ENCODE measurements at places on chromosomes 5 and 9.
A peak's percentile ranks its signal among the peaks of the same experiment; 100 is the strongest.

GRCh38 chr5:56251918-56252553 lies 18.9 kb upstream of the ANKRD55 start:
- no peak for DNase-seq

DNA sequence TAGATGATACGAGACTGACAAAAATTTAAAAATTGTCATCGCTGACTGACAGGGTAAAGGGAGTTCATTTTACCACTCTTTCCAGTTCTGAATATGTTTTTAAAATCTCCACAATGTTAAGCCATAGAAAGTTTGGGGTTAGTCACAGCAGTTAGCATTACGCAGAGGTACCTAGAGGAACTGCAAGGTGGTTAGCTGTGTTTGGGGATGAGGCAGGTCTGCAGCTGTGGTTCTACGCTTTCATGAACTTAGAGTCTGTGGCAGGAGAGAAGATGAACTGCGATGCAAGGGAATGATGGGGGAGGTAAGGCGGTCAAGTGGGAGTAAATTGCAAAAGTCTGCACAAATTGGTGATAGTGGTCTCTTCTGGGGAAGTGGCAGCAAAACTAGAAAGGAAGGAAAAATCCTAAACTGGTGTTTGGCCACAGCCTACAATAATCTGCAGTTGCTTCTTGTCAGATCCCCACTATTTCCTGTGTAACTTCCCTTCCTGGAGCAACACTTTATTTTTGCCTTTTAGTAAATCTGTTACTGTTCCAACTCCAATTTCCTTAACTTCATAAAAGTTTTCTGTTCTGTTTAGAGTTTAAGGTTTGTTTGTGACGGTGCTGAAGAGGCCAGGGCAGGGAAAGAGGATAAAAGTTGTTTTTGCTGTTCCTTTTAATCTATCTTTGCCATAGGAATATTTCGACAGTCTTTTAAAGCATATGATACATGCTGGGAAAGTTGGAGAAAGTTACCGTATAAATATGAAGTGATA lies 38.6 kb upstream of the SNX2 start:
- DNase-seq: no peak

DNA sequence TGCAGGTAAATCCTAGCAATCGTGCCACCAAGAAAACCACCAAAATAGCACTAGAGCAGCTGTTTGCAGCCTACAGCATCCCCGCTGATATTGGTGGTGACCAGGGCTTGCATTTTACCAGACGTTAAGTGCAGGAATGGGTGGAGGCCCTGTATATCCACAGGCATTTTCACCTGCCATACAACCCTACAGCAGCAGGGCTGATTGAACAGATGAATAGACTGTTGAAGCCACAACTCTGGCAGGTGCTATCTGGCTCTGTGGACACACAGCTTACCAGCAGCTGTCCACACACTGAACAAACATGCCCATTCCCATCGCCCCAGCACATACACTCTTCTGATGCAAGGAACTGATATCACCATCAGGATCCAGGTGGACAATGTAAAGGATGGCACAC lies 154.5 kb upstream of the APC start:
- no peak for DNase-seq

DNA sequence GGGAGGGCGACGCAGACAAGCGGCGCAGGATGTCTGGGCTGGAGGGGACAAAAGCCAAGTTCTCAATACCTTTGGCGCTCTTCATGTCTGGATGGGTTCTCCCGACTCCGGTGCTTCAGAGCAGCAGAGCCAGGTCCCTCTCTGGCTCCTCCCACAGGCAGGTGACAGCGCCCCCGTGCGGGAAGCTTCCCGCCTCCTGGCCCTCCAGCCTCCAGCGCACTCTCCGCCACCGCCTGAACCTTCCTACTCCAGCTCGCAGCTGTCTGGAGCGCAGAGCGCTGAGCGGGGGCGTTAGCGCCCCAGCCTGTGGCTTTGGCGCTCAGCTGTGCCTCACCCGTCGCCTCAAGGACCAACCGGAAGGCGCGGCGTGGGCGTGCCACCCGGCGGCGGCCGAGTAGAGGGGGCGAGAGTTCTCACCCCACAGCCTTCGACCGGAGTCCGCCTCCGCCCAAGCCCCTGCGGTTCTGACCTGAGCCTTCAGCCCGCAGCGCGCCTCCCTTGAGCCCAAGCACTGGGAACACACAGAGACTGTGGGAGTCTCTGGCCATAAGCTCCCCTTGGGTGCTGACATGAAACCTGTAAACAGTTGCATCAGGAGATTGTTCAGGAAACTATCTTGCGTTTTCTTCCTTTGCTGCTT lies at the start of gene SLCO4C1:
Gene SLCO4C1 (minus strand): TSS at position 107 of the 640 bp plus-strand sequence. CDS start 22 bp downstream, at position 85.
- DNase-seq: peak; percentile 95

DNA sequence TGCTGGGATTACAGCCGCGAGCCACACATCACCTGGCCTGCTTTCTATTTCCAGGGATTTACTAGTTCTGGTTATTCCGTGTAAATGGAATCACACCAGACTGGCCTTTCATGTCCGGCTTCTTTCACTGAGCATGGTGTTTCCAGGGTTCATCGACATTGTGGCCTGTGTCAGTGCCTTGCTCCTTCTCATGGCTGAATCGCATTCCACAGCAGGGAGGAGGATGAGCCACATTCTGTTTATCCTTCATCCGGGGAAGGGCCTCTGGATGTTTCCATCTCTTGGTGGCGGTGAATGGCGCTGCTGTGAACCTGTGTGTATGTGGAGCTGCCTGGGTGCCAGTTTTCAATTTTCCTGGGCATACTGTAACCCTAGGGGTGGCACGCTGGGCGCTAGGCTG lies 58.7 kb upstream of the RNU6ATAC start:
- no peak for DNase-seq

DNA sequence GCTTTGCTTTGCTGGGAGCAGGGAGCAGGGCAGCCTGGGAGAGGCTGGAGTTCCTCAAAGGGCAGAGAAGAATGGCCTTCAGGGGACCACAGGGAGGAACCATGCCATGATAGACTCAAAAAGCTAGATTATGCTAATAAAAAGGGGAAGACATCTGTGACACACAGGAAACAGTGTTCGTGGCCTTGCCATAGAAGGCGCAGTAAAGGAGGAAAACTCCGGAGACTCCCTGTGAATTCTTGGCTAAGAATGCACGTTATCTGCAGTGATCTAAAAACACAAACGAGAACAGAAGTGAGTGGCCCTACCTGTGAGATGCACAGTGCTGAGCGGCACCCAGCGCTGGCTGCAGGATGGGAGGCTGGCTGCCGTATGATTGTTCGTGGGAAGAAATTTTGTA lies 15.9 kb upstream of the LTC4S start:
- no peak for DNase-seq

DNA sequence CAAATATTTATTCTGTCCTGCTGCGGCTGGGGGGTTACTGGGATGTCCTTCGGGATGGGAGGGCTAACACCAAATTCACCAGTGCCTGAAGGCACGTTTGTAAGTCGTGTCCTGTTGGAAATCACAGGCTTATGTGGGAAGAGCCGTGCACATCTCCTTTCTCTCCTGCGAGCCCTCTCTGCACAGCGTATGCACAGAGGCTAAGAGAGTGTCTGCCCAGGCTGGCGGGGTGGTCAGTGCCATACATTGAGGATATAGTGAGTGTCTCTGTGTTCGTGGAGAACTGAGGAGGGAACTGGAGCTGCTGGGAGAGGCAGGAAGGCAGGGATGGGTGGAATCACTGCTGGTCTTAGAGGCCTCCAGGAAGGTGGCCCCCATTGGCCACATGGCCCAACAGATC lies 110.1 kb downstream of the WNK2 start:
- no peak for DNase-seq

DNA sequence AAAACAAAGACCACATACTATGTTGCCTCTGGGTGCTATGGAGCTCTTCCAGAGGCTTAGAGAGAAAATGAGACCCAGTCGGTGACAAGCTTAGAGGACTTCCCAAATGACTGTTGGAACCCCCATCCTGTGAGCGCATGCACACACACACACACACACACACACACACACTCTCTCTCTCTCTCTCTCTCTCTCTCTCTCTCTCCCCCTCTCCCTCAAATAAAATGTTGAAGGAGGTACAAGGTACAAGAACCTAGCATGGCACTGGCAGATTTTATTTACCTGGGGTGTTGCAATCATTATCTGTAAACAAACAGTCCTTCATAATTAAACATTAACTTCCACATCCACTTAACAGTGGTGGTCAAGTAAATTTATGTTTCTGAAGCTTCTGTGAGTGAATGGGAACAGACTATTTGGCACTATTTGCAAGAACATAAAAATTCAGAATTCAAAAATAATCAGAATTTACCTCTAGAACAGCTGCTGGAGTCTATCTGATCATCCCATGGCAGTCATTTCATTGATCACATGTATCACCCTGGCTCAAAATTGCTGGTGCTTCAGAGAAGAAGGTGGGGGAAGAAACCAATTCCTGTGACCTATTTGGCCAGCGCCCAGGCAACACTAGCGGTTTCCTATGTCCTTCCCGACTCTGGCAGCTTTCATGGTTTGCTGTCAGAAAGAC lies 24.9 kb downstream of the TRPM3 start:
- DNase-seq: no peak

GRCh38 chr9:88994469-88995199 lies 3.4 kb downstream of the S1PR3 start:
- peak; percentile 19 for DNase-seq

- no peak for DNase-seq
Measured at GRCh38 chr5:178476972-178477754, 113.0 kb downstream of the COL23A1 start.

DNA sequence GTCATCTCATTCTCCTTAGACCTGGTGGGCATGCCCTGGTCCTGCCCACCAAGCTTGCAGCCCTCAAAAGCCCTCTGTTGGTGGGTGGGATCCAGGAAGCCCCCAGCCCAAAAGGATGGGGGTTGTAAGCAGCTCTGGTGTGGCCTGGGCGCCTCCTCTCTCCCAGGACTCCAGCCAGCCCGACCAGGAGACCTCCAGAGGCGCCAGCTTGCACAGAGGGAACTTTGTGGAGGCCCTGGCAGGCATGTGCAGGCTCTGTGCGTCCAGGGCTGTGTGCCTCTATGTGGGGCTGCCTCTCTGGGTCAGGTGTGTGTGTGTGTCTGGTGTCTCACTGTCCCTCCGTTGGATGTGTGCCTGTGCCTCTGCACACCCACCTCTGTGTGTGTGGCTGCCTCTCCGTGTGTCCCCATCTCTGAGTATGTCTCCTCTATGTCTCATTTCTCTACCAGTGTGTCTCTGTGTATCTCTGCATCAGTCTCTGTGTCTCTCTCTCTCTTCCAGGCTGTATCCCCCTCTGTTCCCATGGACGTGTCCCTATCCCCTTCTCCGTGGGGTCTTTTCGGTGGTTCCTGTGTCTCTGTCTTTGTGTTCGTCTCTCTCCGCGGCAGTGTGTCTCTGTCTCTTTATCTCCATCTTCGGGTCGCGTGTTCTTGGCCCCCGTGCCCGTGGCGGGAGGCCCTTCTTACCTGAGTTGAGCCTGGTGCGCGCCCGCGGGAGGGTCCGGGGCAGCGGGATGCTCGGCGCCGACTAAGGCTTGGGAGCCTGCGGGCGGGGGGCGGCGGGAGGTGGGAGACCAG lies 501 bp downstream of the ENHO start:
- DNase-seq: no peak

DNA sequence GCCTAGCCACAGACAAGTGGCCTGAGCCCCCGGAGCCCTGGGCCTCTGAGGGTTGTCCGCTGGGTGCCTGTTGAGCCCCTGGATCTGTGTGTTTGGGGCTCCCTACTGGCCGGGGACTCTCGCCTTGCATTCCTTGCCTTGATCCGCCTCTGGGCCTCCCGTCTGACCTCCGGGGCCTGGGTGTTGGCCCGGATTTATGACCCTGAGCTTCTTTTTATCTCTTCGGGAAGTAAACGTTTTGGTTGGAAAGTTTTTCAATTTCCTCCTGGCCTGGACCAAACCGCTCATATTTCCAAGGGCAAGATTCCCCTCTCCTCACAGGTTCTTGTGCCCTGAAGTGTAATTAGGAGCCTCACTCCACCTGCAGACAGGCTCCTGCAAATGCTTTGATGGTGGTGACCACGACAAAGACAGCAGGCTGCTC lies 69.3 kb upstream of the EGFLAM start:
- no peak for DNase-seq

- DNase-seq: no peak
Measured at GRCh38 chr5:82348784-82349425, 70.8 kb upstream of the RPS23 start.

DNA sequence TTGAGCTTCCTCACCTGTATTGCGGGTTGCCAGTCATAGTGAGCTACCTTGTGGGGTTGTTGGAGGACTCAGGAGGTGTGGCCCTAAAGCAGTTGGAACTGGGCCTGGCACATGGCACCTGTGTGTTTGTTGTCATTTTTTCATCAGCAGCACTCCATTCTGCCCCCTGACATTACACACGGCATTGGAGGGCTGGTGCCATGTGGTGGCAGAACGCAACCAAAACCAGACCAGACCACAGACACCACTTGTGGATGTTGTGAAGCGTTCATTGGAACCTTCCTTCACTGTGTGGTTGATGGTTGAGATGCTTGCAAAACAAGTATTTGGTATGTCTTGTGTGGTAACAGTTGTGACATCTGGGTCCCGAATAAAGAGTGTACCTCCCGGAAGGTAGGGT lies 113.2 kb upstream of the ERCC6L2 start:
- no peak for DNase-seq
